A549 treated with CORT108297 at 1 μM for 4 hours (cell line): ENCODE measurements at places on chromosomes 12 and 14. TPM values are rescaled to one million over a fixed set of nuclear protein-coding genes. Genes with fewer than 3 reads are reported as not detected.

RNASE4 gene
- 5.5 to 8.9 TPM (median 8.1 TPM) in 5 replicates for total RNA-seq

TSPAN19 gene
- not detected in 5 replicates for total RNA-seq

SLC25A47 gene
- not detected in 5 replicates for total RNA-seq

IGFBP6 gene
- 154 to 257 TPM (median 250 TPM) in 5 replicates for total RNA-seq

KRT3 gene
- 0.05 to 0.09 TPM (median 0.06 TPM) in 4 of 5 replicates, not detected in the other for total RNA-seq

HOXC12 gene
- not detected in 5 replicates for total RNA-seq

SLC17A8 gene
- 0.07 TPM in 1 of 5 replicates, not detected in the others for total RNA-seq
